ENCODE measurements at places on chromosomes 4 and X.

DNA sequence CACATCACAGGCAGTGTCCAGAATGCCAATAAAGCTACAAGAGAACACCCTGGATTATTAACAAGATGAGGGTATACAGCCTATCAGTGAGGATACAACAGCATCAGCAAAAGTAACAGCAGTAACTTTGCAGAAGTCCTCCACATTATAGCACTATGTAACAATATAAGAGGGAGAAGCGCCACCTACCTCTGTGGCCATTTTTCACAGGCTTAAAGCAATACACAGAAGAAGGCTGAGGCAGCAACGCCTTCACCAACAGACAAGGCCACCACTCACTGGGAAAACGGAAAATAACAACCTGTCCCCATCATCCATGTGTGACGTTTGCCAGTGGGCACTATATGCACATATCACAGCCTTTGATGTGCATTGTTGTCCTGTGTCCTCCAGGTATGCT lies 12.5 kb downstream of the RTL8B start:
- DNase-seq: no peak

- no peak for DNase-seq
These were observed 9.3 kb upstream of the LIMCH1 start for GRCh38 chr4:41528512-41529205.

- peak; percentile 13 for DNase-seq
These were observed 48.3 kb upstream of the WDR1 start for GRCh38 chr4:10164877-10165283.

GRCh38 chrX:136666088-136666487 lies 18.1 kb downstream of the CD40LG start:
- DNase-seq: no peak

DNA sequence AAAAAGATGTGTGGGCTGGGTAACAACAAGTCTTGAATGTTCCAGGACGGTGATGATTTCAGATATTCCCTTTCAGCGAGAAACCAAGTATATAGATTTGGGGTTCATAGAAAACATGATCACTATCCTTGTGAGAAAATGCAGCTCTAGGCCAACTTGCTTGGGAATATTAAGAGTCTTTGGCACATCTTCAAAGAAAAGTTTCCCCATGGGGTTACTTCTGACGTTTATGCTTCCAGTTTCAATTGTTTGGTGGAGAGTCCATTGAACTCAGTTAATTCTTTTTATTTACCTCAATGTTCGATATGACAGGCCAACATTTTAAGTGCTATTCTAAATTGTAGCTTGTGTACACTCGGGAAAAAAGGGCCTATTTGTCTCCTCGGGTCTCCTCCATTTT lies 126.7 kb downstream of the NHS start:
- DNase-seq: no peak

DNA sequence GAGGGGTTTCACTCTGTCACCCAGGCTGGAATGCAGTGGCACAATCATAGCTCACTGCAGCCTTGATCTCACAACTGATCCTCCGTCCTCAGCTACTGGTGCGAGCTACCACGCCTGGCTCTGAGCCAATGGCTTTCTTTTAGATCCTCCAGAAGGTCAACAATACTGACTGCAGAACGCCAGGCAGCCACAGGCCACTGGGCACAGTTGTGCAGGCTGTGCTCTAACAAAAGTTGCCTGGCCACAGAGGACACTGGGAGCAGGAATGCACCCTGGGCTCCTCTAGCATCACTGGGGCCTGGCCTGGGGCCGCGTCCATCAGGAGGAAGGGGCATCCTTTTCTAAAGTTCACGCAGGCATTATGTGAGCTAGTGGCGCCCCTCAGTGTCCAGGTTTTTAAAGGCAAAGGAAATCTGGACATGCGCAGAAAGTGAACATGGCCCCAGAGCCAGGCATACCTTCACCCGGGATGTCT lies 14.9 kb upstream of the PORCN start:
- no peak for DNase-seq

DNA sequence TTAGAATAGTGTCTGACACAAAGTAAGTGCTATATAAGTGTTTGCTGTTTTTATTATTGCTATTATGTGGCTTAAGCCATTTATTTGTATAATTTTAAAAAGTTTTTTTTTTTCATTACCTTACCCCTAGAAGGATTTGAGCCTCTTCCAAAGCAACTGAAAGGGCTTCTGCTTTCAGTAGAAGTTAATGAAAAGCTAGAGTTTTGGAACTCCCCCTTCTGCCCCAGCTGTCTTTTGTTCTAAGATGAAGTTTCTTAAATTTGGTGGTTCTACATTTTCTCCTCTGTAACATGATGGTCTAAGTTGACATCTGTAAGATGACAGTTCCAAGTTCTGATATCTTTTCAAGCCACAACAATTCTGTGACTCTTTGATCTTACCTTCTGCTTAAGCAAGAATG lies 30.3 kb downstream of the FHIP1A start:
- no peak for DNase-seq

GRCh38 chr4:139436122-139436521 lies 17.8 kb upstream of the RAB33B start:
- DNase-seq: no peak

DNA sequence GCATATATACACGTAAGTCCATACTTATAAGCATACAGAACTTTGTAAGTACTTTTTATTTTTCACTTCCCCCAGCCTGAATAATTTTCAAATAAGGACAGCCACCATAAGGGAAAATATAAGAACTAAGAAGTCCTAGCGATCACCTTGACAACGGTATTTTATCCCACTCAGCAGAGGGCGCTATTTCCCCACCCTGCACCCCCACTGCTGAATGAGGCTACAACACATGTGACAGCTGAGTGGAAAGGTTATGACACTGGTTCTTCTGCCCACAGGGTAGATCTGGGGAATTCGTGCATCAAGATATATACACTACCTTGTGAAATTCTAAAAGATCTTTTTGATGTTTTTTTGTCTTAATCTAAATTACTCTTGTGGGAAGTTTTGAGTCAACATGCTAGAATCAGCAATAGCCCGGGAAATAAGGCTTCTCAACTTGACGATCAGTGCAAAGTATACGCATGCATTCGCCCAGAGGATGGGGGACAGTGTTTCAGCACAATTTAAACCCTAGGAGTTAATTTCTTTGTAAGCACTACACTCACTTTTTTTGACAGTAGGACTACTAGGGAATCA lies 151.5 kb downstream of the CORIN start:
- no peak for DNase-seq

DNA sequence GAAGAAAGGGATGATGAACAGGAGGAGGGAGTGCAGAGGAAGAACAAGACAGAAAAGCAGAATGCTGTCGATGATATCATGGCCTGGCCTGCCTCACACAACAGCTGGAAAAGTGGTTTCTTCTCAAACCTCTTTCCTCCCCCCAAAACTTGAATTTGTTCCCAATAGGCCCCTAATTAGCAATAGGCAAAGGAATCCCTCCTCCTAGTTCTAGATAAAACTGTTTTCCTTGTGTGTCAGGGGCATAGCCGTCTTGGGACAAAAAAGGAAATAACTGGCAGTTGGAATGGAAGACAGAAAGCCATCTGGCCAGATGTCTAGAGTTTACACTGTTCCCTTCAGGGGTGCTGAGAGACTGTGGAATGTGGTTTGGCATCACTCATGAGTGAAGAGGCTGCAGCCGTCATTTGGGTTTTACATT lies 177.8 kb upstream of the C1QTNF7 start:
- no peak for DNase-seq

- DNase-seq: no peak
These were observed 18.0 kb upstream of the CYP2U1 start for GRCh38 chr4:107913283-107913899.

DNA sequence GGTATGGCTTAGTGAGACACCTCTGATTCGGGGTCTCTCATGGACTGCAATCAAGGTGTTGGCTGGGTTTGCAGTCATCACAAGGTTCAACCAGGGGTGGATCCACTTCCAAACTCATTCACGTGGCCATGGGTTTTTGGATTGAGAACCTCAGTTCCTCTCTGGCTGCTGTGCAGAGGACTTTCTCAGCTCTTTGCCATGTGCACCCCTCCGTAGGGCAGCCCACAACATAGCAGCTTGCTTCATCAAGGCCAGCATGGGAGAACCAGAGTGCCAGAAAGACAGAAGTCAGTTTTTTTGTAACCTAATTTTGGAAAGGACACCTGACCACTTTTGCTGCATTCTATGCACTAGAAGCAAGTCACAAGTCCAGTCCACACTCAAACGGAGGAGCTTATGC lies 154.9 kb downstream of the PJA1 start:
- no peak for DNase-seq

- no peak for DNase-seq
These were observed 6.6 kb downstream of the USP26 start for GRCh38 chrX:133090236-133090809.

DNA sequence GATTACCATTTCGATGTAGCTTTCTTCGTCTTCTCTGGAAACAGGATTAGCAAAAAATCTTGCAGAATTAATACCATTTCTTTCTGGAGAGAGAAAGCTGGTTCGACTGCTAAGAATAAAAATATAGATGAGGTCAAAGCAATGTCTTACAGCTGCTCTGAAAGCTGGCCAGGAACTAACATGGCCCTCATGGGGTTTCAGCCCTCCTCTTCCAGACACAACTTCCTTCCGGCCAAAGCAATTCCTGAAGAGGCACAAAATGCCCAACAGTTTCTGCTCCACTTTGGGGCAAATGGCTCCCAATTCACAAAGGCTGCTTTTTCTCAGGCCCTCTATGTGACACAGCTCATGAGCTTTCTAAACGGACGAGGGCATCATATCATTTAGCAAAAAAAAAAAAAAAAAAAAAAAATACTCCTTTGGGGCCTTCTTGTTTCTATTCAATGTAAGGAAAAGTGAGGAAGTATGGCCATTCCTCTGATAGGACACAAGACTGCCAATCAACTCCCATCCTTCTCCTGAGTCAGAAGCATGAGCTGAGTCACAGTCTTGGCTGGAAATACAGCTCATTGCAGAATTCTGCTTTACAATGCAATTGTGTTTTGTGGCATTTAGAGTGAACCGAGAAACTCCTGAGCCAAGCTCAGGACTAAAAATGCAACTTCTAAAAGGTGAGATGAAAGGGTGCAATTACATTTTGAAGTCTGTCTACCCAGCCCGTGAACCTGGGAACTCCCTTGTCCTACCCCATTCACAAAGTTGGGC lies 42.7 kb upstream of the CTAG2 start:
- DNase-seq: no peak

DNA sequence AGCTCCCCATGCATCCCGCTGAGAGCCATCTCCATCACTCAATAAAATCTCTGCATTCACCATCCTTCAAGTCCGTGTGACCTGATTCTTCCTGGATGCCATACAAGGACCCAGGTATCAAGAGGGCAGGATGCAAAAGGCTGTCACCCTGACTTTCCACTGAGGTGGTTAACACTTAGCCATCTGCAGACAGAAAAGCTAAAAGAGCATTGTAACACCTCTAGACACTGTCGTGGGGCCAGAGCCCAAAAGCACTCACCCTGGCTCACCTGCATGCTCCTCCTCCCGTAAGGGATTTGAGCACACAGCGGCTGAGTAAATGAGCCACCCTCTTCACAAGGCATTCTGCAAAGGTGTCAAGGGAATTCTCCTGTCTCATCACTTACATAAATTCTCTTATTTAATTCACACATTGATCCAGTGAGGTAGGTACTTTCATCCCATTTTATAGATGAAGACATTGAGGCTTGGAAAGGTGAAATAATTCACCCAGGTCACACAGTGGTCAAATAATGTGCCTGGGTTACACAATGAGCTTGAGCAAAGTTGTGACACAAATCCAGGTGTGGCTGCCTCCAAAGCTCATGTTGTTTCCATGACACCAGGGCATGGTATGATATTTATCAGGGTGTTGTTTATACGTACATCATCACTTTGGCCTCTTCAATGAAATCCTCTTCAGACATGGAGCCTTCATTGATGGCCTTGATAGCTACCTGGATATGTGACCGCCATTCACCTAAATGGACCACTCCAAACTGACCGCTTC lies 48.0 kb downstream of the TXK start:
- DNase-seq: no peak

GRCh38 chr4:139528377-139529005 lies 27.5 kb downstream of the SETD7 start:
- no peak for DNase-seq

GRCh38 chrX:6053141-6053540 lies 175.5 kb downstream of the NLGN4X start:
- peak; percentile 88 for DNase-seq

- no peak for DNase-seq
These were observed 20.1 kb upstream of the TET2 start for GRCh38 chr4:105126311-105127169.

DNA sequence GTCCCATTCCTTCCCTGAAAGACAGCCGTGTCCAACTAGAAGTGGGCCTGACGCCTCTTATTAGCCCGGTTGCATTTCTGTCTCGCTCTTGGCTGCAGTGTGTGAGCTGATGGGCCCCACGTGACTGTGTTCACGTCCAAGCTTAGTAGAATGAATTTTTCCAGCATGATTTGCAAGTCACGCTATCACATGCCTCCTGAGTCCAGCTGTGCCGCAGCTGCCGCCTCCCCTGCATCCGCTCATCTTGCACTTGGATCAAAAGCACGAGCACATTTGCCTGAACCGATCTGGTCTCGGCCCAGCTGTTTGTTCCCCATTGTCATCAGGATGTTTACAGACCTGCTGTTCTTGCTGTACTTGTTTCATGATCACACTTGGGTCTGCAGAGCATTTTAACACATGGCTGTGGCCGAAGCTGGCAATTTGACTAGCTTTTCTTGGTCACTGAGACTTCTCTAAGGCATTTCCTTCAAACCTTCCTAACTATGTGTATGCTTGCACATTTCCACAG lies 126.5 kb downstream of the KIT start:
- no peak for DNase-seq

GRCh38 chr4:156977435-156978160 lies 6.0 kb upstream of the PDGFC start:
- no peak for DNase-seq

DNA sequence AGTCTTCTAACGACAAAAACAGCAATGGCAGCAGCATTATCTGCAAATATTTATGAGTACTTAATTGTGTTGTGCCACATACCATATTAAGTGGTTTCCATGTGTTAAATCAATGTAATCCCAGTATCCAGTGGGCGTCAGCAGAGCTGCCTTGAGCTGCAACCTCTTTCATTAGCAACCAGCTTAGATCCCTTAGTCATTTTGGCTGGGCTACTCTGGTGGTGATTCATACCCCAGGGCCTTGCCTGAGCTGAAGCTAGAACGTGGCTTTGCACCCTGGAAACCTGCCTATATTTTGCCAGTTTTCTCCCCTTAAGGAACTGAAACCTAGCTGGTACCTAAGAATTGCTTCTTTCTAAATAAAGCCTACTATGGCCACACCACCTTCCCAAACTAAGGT lies 474.3 kb upstream of the FTHL17 start:
- no peak for DNase-seq

DNA sequence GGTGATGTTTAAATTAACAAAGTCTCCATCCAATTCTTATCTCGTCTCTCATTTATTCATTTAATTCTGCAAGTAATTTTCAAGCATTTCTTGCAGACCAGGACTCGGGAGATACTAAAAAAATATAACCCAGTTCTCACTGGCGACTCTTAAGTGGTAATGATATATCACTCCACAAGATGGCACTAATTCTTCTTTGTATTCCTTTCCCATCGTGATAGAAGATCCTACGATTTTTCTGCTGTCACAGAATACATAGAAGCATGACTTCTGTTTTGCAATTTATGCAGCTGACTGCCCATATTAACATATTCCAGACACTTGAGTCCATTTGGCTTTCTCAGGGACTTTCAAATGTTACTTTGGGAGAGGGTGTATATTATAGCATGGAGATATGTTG lies 64.0 kb upstream of the FGF13 start:
- no peak for DNase-seq
